ENCODE measurements at places on chromosomes 6 and 20.
A peak's percentile ranks its signal among the peaks of the same experiment; 100 is the strongest.

GRCh38 chr20:62040381-62040922, 25.2 kb downstream of the TAF4 start:
- DNase-seq, result no peak

GRCh38 chr6:49839957-49840356, 26.4 kb downstream of the CRISP1 start:
- DNase-seq, result no peak

DNA sequence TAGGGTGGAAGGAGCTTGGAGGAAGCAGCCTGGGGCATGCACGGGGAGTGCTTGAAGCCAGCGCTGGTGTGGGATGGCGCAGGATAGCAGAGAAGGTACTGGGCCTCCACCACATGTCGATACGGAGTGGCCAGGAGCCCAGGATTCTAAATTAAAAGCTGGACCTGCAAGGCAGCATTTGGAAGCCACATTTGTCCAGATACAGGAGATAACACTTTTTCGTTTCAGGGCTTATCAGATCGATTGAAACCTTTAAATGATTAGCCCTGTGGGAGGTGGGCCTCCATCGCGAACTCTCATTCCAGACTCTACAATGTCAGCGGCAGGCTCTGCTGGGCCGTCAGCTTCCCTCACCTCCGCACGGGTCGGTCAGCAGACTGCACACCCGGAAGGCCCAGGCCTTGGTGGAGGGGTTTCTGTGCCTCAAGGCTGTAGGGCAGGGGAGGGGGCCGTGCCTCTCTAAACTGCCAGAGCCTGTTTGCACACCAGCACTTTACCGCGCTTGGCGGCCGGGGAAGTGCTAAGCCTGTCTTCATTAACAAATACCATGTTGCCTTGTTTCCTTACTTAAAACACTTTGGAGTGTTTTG, 17.9 kb downstream of the EDN3 start:
- no peak for DNase-seq

- DNase-seq, result no peak
These were observed 383.6 kb downstream of the BCKDHB start for GRCh38 chr6:80489911-80490635.

GRCh38 chr6:32568561-32568960, 21.1 kb downstream of the HLA-DRB1 start:
- no peak for DNase-seq

DNA sequence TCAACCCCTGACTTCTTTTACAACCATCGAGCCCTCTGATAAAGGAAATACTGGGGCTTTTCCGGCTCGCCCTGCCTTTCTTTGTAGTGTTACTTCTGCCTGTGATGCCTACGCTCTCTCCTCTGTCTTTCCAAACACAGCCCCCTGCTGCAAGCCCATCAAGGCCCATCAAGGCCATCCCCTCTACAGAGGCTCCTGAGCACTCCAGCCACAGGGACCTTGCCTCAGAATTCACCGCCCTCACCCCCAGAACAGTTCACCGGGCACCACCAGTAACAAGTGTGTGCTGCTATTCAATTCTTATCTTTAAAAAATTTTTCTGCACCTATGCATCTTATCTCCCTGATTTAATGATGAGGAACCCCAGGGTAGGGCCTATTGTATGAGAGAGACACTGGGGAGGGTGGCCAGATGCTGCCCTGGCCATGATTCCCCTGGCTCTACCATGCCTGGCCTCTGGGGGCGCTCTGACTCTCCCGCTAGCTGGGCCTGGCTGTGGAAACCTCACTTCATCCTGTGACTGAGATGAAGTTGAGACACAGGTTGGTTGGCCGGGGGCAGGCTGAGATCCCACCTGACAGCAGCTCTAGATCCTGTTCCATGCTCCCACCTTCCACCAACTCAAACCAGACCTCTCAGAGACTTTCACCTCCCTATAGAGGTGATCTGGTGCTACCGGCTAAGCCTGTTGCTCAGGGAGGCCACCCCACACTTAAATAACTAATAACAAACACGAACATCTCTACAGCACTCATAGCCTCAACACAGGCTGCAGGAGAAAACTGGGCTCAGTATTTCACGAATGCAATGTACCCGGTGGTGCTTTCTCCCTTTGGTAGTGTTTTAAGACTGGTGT, 19.2 kb upstream of the GLP1R start:
- DNase-seq, result peak; percentile 18

DNA sequence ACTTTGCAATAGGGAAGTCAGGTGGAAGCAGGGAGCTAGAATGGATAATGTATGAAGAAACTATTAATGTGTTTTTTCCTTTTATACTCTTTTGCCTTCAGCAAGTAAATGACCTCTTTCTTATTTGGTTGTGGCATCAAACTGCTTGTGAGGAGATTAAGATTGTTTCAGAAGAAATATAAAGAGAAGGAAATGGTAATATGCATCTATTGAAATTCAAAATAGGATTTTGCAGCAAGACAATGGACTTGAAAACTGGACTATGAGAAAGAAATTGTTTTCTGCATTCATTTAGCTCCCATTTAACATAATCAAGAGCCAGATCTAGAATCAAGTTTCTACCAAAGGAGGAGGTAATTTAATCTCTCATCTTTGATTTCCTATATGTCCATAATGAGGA, 32.3 kb upstream of the KIFC1 start:
- no peak for DNase-seq

DNA sequence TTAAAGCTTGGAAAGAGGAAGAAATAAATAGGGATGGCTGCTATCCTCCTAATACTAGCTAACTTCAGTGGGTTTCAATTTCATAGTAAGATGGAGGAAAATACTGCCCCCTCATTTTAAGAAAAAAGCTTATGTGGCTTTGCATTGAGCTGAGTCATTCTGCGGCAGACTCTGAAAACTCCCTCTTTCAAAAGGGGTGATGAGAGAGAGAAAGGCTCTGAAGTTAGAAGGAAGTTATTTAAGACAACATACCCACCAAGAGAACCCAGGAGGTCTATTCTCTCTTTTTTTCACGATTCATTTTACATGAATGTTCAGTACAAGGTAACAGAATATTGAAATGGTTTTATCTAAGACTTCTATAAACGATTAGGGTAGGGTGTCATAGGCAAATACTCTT, 4.5 kb downstream of the PRDM13 start:
- no peak for DNase-seq

GRCh38 chr6:143328876-143329275, 121.6 kb downstream of the ADAT2 start:
- DNase-seq, result no peak

GRCh38 chr6:116431964-116432595, 29.1 kb upstream of the CALHM6 start:
- no peak for DNase-seq

DNA sequence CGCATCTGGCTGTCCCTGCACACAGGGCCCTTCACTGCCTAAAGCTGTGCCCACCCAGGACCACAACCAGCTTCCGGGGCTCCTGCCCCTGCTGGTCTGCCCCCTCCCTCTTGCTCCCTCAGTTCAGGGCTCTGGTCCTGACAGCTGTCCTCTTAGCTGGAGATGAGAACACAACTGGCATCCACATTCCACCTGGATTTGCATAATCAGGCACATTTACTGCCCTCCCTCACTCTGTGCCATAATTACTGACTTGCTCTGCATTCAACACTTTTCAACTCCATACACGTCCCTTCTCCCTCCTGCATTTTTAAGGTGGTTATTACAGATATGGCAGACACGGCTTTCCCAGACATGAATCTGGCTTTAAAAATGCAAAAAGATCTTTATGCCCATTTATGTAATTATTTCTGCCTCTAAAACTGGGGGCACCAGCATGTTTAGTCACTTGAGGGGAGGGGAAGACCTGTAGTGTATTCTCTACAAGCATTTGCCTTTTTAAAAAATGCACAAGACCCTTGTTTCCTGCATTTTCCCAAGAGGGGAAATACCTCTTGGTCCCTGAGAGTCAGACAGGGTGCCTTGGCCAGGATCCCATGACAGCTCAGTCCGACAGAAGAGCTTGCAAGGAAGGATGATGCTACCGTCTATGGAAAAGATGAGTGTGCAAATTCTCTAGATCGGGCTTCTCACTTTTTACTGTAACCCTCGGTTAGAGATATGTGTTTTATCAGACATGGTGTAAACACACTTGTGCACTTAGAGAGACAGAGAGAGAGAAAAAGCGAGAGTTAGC, 401.8 kb downstream of the PREX1 start:
- no peak for DNase-seq

DNA sequence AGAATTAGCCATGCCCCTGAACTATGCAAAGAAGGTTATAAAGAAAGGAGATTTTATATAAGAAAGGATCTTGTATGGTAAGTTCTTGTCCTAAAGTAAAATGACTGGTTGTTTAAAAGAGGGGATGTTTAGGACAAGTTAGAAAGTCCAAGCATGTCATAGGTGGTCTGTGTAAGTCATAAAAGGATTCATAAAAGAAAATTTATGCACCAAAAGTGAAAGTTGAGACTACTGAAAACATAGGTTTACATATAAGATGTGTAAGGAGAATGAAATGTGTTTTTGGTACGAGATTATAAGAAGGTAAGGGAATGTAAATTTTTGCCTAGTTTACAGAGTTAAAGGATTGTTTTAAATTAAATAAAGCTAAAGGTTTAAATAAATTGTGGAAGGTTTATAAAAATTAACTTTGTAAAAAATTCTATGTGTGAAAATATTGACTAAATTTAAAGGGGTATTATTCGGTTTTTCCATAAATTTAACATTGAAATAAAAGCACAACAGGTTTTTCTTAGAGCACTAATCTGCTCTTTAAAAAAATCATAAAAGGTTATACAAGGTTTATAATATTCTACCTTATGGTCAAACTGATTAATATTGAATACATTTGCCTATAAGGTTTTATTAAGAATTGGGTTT, 93.6 kb upstream of the UST start:
- no peak for DNase-seq

- DNase-seq, result no peak
These were observed 484.0 kb downstream of the UTRN start for GRCh38 chr6:144769142-144769541.

GRCh38 chr6:20875369-20875963, 341.2 kb downstream of the CDKAL1 start:
- no peak for DNase-seq

DNA sequence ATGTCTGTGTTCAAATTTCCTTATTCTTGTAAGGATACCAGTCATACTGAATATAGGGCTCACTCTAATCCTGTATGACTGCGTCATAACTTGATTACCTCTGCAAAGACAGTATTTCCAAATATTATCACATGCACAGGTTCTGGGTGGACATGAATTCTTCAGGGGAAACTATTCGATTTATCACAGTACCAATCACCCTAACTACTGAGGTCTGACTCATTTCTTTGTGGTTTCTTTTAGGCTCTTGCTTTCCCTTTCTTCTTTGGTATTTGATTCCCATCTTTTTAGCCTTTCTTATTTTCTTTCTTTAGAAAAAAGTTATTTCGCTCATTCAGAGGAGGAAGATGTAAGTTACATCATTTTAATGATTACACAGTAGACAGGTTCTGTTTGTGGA, 40.3 kb upstream of the TBX18 start:
- DNase-seq, result no peak

- no peak for DNase-seq
These were observed 1.6 kb downstream of the VGLL2 start for GRCh38 chr6:117267054-117267347.

DNA sequence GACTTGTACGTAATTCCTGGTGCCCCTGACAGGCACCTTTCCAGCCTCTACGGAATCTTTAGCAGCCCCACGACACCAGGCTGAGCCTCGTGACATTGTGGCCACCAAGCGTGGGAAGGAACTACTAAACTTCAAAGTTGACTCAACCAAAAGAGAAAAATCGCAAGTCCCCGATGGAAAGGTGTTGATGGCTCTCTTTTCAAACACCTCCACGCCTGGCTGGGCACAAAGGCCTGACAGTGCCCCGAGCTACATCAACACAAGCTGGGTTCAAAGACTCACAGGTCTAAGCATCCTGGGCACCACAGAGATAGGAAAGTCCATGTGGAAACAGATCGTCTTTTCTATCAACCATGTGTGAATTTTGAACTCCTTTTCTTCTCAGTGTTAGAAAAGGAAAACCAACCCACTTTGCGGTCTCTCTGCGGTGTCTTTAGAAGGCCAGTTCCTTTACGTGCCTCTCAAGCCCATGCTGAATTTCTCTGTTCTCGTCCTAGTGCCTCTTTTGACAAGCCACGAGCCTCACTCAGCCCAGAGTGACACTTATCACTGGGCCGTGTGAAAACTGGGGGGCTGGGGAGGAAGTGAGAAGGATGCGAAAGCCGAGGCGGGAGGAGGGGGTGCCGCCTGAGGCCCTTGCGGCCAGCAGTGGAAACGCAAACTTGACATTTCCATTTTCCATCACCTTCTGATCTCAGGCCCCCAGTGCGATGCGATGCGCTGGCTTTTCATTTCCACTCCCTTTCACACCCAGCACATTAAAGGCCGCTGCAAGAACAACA, 59.4 kb downstream of the GFOD1 start:
- DNase-seq, result peak; percentile 35

DNA sequence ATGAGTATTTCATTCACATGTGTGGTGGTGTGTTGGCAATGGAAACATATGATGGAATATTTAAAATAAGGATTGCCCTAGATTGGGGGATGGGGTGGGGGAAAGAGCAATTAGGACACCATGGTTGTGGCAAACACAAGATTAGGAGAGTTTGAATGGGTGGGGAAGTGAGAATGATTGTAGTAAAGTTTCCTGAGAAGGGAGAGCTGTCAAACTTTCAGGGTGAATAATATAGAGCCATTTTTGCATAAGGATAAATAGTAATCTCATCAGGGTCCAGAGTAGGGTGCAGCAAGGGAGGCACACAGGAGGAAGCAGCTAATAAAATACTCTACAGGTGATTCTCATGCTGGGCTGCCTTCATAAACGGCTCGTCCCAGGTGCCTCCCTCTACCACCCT, 294.9 kb upstream of the MARCKS start:
- DNase-seq, result no peak

GRCh38 chr6:15499591-15499990, 163.2 kb downstream of the DTNBP1 start:
- DNase-seq, result no peak

DNA sequence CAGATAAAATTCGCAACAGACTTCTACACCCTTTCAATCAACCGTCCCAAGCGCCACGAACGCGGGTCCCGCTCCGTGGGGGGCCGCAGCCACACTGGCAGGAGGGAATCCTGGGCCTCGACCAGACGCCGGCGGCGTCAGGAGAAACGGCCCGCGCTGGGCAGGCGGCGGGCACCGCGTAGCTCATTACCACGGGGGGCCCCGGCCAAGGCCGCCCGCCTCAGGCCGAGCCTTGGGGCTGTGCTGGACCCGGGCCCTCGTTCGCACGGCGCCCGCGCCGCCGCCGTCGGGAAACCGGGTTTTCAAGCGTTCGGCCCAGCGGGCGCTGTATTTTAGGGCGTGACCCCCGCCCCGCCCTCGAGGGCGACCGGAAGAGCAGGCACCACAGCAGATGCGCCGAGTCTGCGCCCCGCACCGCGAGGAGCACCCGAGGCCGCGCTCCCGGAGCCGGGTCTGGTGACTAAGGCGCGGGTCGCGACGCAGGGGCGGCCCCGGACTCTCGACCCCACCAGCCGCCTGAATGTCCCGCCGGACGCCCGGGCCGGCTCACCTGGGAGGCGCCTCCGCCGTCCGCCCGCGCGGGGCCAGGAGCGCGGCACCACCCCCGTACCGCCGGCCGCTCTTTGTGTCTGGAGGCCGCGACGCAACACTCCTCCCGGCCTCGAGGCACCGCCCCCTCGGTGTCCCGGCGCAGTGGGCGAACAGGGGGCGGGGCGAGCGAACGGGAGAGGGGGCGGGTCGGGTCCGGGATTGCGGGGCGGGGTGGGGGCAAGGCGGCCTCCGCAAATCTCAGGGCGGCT, at the start of gene NINL:
Gene NINL, minus strand, starts transcription at position 627 of the 800 bp plus-strand sequence. CDS start 58,944 bp downstream, outside the sequence.
- peak; percentile 4 for DNase-seq

- no peak for DNase-seq
These were observed 12.4 kb downstream of the SERINC1 start for GRCh38 chr6:122459240-122459639.
